ENCODE measurements at places on chromosomes 4 and X.

DNA sequence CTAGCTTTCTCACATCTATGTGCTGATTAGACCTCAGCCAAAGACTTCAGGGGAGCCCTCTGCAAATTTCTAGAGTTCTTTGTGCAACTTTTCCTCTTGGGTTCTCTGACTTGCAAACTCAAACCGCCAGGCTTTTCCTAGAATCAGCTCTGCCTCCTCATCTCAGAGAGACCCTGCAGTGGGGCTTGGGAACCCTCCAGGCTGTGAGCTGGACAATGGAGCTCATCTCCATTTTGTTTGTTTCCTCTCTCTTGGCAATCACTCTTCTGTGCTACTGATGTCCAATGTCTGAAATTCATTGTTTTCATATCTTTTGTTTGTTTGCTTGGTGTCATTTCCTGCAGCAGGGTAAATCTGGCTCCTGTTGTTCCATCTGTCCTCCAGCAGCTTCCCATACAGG, 33.0 kb downstream of the GYPB start:
- DNase-seq = no peak

GRCh38 chr4:43732829-43733426, 715.7 kb downstream of the KCTD8 start:
- no peak for DNase-seq

GRCh38 chr4:99013402-99013843, 17.9 kb downstream of the METAP1 start:
- DNase-seq = no peak

DNA sequence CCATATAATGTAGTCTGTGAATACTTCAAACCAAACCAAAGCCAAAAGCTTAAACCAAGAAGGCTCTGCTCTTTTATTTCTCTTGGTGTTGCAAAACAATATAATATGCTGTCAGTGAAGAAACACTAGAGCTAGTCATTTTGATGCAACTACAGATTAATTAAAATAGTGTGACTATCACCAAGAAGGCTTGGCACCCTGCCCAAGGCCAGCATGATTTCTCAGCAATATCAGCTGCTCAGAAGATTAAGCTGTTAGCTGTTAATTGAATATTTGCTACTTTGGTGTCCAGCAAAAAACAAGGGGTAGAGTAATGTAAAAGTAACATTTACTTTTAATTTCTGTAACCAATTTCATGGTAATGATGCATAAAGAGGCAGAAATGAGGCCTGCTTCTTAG, 104.9 kb upstream of the PRPS2 start:
- DNase-seq = no peak
